ENCODE measurements at places on chromosomes 1 and 21.

GRCh38 chr1:44720281-44720680 lies 10.7 kb downstream of the RNU5D-1 start:
- DNase-seq: no peak

DNA sequence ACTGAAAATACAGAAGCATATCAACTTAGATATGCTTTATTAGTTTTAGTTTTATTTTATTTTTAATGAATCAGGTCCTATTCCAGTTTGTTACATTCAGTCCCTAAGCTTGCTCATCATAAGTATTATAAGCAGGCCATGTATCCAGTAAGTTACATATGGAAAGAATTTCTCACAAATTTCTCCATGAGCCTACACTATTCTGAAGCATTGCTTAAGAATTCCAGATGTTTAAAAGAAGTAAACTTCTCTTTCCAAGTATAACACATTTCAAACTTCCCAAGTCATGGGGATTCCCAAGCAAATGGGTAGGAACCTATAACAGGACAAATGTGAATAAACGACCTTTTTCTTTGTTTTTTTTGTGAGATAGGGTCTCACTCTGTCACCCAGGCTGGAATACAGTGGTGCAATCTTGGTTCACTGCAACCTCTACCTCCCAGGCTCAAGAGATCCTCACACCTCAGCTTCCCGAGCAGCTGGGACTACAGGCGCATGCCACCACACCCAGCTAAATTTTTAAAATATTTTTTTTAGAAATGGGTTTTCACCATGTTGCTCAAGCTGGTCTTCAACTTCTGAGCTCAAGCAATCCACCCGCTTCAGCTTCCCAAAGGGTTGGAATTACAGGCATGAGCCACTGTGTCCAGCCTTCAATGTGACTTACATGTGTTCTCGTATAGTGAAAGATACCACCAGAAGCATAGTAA lies 39.0 kb downstream of the ST7L start:
- DNase-seq: no peak

- no peak for DNase-seq
Measured at GRCh38 chr1:89350298-89350697, 13.6 kb upstream of the GBP6 start.

DNA sequence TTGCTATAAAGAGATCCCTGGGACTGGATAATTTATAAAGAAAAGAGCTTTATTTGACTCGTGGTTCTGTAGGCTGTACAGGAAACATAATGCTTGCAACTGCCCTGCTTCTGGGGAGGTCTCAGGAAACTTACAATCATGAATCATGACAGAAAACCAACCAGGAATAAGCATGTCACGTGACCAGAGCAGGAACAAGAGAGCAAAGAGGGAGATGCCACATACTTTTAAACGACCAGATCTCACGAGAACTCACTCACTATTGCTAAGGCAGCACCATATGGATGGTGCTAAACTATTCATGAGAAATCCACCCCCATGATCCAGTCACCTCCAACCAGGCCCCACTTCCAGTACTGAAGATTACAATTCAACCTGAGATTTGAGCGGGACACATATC lies 49.8 kb upstream of the RCC1 start:
- no peak for DNase-seq

GRCh38 chr1:227885648-227886502 lies 61.9 kb downstream of the WNT9A start:
- peak; percentile 80 for DNase-seq

DNA sequence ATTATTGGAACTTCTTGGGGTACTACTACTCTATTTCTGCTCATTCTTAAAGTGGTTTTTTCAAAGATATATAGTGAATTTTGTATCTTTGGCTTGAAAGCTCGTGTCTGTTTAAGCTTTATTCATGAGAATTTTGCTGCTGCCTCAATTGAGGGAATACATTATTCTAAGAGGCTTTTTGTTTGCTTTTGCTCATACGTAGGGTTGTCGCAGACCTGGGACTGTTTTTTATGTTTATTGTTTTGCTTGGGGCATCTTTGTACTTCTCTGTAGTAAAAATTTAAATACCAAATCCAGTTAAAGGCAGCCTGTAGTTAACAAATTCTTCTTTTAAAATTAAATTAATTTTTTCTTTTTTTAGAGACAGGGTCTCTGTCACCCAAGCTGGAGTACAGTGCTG lies 62.3 kb downstream of the ANGPTL1 start:
- no peak for DNase-seq

DNA sequence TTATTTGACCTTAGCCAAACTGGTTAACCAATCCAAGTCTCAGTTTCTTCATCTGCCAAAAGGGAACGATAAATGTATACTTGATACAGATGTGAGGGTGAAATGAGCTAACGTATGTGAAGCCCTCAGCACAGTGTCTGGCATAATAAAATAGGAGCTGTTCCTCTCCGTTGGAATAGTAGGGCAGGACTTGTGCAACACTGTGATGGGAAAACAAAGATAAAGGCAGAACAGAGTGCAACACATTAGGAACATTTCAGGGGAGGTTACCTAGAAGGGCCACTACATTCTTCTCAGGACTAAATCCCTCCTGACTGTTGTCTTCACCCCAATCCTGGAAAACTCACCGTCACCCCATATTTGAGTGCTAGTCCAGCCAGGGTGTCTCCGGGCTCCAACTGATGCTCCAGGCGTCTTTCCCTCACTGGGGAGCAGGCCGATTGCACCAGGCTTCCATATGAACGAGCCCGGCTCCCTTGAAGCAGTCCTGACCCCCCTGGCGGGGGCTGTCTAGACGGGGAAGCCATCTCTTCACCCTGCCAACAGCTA lies 896 bp downstream of the LYSMD1 start:
- DNase-seq: no peak

DNA sequence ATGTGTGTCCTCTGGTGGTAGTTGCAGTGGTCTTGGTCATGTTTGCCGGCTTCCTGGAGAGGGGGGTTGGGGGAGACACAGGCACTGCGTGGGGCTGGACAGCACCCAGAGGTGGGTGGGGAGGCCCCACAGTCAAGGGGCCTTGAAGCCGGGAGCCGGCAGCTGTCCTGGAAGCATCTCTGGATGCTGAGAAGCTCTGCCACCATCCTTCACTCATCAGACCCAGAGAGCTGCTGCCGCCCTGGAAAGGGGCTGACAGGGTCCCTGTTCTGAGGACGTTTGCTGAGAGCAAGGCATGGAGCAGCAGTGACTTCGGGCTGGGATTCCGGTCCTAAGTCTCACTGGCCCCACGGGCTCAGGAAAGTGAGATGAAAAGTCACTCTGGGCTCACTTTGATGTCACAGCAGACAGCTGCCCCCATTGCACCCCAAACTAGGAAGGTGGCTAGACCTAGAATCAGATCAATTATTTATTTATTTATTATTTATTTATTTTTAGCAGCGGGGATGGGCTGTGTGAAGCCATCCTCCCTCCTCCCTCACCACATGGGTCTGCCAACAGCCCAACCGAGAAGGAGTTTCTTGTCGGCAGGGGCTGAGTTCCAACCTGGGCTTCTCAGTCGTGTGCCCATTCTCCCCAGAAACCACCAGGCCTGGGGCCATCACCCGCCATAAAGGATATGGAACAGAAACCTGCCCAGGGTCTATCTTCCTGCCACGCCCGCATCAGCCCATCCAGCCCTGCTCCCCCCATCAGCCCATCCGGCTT lies 547.4 kb downstream of the PTPRU start:
- no peak for DNase-seq

GRCh38 chr1:94602802-94603625 lies 61.5 kb upstream of the F3 start:
- DNase-seq: no peak

GRCh38 chr1:88883156-88883555 lies 8.2 kb downstream of the GTF2B start:
- no peak for DNase-seq

GRCh38 chr1:52552505-52553361 lies at the start of gene TUT4:
TSS of gene TUT4 (minus strand) at chr1:52553092. CDS start at chr1:52526280, 26,812 bp downstream.
- peak; percentile 96 for DNase-seq

GRCh38 chr1:174074757-174075156 lies 52.6 kb upstream of the RC3H1 start:
- no peak for DNase-seq

- no peak for DNase-seq
Measured at GRCh38 chr1:219414250-219414649, 198.7 kb downstream of the ZC3H11B start.

GRCh38 chr1:242128951-242129502 lies 130.1 kb upstream of the MAP1LC3C start:
- no peak for DNase-seq

DNA sequence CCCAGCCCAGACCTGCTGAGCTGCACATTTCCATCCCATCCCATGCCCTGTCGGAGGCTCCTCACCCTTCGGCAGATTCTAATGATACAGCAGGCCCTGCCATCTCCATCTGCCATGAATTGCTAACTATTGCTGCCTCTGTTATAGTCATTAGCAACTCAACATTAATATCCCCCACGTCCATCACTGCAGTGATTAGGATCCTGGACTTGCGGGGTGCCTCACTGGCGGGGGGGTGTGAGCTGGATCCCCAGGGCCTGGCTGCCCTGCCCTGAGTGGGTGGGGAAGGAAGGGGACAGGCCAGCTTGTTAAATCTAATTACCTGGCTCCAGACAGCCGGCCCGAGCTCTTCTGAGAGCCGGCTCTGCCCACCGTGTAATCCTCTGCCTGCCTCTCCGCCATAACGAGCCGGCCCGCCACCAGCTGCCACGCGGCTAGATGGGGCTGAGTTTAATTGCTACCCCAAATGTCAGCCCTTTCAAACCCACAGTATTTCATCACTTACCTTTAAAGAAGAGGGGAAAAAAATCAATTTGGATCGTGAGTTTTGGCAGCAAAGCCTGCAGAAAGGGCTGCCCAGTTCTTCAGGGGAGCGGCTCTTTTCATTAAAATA lies 227.3 kb upstream of the CSF3R start:
- DNase-seq: peak; percentile 48

DNA sequence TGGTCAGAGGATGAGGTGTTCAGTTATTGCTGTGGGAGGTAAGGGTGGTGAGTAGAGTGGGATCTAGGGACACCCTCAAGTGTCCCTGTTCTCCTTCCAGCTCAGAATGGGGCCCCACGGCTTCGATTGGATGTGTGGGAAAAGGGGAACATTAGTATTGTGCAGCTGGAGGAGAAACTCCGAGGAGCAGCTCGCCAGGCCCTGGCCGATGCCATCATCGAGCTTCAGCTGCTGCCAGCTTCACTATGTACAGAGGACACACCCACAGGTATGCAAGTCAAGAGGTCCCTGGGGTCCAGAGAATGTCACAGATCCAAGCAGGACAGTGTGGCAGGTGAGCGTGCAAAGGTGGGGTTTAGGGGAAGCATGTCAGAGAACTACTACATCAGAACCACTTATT lies 13.9 kb downstream of the HYI start:
- DNase-seq: peak; percentile 14

DNA sequence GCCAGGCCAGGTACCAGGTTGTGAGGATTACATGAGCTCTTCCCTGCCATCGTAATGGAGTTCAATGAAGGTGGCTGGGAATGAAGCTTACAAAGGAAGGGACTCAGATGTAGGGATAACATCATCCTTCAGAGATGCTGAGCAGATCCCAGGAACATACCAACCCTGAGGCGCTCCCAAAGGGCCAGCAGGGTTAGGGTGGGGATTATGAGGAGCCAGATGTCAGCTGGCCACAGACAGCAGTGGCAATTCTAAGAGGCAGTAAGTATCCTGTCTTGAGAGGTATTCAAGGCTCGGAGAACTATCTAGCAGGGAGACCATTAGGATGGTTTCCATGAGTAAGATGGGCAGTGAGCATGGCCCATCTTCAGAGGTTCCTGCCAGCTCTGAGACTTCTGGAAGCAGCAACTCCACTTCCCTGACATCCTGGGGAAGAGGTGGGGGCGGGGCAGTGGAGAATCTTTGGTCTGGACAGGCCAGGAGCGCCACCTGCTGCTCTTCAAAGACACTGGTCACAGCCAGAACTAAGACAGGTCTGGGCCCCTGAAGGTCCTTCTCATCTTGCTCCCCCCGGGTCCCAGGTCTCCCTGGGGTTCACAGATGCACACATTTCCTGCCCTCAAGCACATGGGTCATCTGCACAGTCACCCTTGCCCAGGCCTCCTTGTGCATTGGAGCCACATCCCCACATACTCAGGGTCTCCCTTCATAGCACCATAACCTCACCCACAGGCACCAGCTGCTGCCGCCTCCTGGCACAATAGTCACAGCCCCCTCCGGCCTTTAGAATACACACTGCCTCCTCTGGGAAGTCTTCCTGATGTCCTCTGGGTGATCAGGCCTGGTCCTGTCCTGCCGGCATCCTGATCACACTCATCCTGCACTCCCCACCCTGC lies 2.7 kb upstream of the SDC3 start:
- peak; percentile 91 for DNase-seq

GRCh38 chr1:19771350-19771749 lies 28.4 kb downstream of the TMCO4 start:
- no peak for DNase-seq
